ENCODE measurements at places on chromosomes 5 and 9. TPM values are rescaled to one million over a fixed set of nuclear protein-coding genes. Genes with fewer than 3 reads are reported as not detected.

Gene MUSK
- not detected for total RNA-seq

Gene TRIM7
- 2.2 TPM for total RNA-seq

Gene ACSL6
- 3.3 TPM for total RNA-seq

Gene PAPPA
- 3.4 TPM for total RNA-seq

Gene FAM221B
- not detected for total RNA-seq

Gene SPAG8
- total RNA-seq = 0.79 TPM

Gene PCDHB5
- 5.4 TPM for total RNA-seq

Gene FOXD4
- total RNA-seq = 0.28 TPM

Gene MAST4
- total RNA-seq = 11.6 TPM

Gene DMRT3
- total RNA-seq = not detected

Gene RLN2
- not detected for total RNA-seq

Gene GPR151
- not detected for total RNA-seq

Gene IRX1
- 0.09 TPM for total RNA-seq

Gene FIBCD1
- not detected for total RNA-seq

Gene LCN1
- not detected for total RNA-seq

Gene PTPN3
- total RNA-seq = 13.9 TPM

Gene LEAP2
- total RNA-seq = 0.55 TPM

Gene GARNL3
- 4.8 TPM for total RNA-seq

Gene IFNA2
- not detected for total RNA-seq

Gene PCDHGA7
- total RNA-seq = 1.7 TPM

Gene ITGA2
- 12.6 TPM for total RNA-seq

Gene TMEM215
- total RNA-seq = not detected

Gene EEIG1
- 67.8 TPM for total RNA-seq

Gene IL7R
- 3.8 TPM for total RNA-seq

Gene OR1L6
- total RNA-seq = not detected

Gene HRCT1
- 0.44 TPM for total RNA-seq

Gene DNAJB5
- total RNA-seq = 1.9 TPM

Gene CCDC152
- 1.3 TPM for total RNA-seq

Gene C1QTNF3
- total RNA-seq = 3.0 TPM

Gene AK8
- total RNA-seq = 0.72 TPM

Gene UNC13B
- 27.5 TPM for total RNA-seq

Gene CLIC3
- 0.41 TPM for total RNA-seq

Gene MORN5
- total RNA-seq = not detected

Measured in pancreas (tissue), 10 donors.